ENCODE measurements at places on chromosomes 5 and 9.
A peak's percentile ranks its signal among the peaks of the same experiment; 100 is the strongest.

DNA sequence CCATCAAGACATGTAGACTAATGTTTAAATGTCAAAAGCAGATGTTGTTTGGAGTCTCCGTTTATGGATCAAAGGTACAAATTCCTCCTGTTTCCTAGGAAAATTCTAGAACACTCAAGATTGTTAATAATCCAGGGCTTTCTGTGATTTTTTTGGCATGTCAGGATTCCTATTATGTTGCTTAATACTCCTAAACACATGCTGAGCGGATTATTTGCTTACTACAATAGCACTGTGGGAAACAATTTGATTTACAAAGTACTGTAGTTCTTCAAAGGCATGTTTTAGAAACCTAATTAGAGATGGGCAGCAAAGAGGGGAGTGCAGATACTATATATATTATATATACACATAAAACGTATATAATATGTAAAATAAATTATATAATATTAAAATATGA is 19.0 kb upstream of the SCAMP1 start:
- DNase-seq: no peak

GRCh38 chr9:110745676-110746075 is 77.1 kb downstream of the MUSK start:
- DNase-seq: no peak

- no peak for DNase-seq
Measured at GRCh38 chr9:129225815-129226214, 47.8 kb upstream of the IER5L start.

DNA sequence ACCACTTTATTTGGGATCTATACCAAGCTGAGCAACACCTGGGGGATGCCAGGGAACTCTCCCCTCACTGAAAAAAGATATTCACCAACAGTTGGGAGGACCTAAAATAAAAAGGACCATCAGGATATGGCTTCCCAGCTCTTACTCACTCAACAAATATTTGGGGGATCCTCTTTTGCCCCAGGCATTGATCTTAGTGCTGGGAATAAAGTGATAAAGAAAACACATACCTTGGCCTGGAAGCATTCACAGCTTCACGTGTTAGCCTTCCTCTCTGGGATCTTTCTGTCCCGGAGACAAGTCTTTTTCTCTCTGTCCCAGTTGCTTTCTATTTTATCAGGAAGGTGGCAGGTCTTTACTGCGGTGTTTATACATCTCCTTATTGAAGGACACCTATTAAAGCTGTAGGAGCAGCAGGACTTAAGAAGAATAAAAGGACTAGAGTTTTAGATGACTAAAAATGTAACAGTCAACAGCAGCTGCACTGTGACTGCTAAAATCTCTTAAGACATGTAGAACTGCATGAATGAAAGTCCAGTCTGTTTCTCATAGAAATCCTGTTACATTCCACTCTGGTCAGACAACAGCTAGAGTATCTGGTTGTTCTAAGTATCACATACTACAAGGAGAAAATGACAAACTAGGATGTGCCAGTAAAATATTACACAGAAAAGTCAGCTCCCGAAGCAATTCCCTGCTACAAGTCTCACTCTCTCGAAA is 90.0 kb upstream of the ITGA2 start:
- DNase-seq: no peak

- DNase-seq: no peak
Measured at GRCh38 chr9:100774962-100775361, 197.1 kb downstream of the CAVIN4 start.

- DNase-seq: no peak
Measured at GRCh38 chr5:138611678-138612218, 36.5 kb upstream of the HSPA9 start.

GRCh38 chr5:78968781-78969180 is 16.3 kb downstream of the ARSB start:
- no peak for DNase-seq

DNA sequence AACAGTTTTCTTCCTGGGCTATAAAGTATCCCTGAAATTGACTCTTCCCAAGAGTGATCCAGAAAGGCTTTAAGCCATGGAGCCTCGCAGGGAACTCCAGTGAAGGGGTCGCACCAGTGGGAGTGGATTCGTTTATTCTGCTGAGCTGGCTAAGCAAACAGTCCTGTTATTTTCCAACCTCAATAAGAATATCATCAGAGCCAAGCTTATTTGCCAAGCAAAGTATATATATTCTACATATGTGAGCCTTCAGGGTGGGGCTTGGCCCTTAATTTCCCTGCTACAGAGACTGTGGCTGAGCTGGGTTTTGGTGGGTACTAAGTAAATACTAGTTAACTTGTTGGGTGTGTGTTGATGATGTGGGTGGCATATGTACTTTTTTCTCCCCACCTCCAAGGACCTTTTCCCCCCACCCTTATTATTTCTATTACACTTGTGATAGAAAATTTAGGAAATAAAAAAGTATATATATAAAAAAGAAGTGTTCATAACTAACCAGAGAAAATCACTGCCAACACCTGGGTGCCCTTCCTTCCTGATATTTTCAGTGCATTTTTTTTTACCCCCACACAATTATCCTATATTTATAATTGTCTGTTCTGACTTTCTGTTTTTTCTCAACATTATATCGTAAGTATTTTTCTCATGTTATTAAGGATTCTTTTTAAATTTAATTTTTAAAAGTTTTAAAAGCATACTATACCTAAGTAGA is 5.3 kb downstream of the GSN start:
- no peak for DNase-seq

- DNase-seq: no peak
Measured at GRCh38 chr5:140236891-140237598, 62.1 kb downstream of the CYSTM1 start.

- DNase-seq: no peak
Measured at GRCh38 chr9:137275588-137276472, 1.7 kb upstream of the TOR4A start.

DNA sequence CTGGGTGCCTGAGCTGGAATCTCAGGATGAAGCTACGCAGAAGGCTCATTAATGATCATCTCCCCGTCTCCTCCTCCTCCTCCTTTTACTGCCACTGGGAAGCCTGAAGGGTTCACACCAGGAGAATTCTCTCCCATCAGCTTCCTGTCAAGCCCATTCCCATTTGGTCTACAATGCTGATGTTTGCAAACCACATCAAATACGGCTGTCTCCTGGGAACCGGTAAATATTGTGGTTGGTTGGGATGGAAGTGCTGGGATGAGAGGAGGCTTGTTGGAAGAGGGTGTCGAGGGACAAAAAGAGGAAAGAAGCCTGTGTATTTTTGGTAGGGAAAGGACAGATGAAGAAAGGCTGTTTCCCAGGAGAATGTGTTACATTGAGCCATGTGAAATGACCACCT is 13.2 kb upstream of the S1PR3 start:
- DNase-seq: no peak

DNA sequence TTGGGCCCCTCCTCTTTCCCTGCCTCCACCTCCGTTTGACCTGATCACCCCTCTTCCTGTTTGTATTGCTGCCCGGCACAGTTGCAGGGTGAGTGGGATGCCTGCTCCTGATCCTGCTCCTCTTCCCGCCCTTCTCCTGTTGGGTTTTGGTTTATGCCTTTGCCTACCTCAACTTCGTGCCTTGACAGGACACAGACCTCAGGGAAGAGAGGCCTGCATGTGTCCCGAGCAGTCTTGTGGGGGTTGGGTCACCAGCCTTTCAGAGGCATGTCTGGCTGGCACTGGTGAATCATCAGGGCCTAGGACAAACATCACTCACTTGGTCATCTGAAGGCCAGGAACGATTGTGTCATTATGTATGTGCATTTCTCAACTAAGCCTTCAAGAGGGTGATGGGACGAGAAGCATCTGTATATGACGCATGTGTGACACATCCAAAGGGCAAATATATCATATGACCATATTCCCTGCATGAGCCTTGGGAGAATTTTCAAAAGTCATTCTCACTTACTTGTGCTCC is 56.9 kb downstream of the NPR3 start:
- DNase-seq: no peak

GRCh38 chr9:18800579-18800978 is 232.4 kb downstream of the SAXO1 start:
- no peak for DNase-seq

DNA sequence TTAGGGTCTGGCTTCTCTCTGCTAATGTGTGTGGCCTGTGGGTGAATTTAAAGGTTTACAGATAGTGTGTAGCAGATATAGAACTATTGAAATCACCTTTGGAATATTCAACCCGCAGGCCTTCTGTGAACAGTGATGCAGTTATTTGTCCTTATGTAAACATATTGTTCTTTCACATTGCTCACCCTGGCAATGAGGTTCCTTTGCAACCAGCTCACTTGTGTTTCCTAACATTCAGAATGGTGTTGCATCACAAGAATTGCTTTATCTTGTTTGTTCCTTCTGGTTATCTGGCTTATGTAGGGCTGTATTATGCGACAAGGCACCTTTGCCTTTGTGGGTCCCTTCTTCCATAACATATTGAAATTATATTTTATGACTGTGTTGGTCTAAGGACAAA is 370.3 kb downstream of the NNT start:
- DNase-seq: no peak

DNA sequence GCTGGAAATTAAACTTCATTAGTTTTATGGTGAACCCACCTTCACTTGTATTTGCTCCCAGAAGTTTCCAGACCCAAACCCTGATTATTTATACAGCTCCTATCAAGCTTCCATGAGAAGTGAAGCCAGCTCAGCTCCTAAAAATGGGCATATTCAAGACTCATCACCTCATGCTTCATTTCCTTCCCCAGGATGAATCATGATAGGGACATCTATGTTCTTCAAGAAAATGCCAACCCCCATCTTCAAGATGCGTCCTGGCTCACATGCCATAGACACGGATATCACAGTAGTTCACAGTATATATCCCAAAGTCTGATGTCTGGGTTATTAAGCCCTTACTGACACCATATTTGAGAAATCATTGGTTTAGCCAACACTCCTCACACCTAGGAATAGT is 217.6 kb downstream of the NPR3 start:
- DNase-seq: no peak

DNA sequence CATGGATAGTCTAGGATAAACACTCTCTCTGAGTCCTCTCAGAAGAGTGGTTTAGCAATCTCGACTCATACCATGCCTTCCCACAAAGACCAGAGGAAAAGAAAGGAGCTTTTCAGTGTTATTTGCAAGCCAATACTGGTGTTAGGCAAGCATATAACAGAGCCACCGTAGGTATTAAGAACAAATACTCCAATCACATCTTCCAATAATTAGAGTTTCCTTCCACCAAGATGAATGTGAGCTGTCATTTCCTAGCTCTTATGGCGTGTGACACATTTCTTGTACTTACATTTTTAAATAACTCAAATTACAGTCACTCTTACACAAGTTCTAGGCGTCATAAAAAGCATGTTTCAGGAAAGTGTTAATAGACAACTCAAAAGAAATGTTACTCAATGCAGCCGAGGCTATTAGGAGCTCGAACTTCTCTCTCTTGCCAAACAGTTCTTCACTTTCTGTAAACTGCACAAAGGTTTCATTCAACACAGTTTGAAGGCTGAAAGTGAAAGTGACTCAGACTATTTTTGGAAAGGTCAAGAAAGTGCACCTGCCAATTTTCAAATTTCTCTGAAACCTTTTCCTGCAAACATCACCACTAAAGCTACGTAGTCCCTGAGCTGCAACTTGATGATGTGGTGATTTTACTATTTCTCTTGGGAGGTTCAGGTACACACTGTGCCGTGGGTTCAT is 153.8 kb downstream of the AUH start:
- no peak for DNase-seq

GRCh38 chr5:172141949-172142319 is 46.1 kb downstream of the STK10 start:
- no peak for DNase-seq

- no peak for DNase-seq
Measured at GRCh38 chr5:5481633-5482032, 59.2 kb downstream of the ICE1 start.

DNA sequence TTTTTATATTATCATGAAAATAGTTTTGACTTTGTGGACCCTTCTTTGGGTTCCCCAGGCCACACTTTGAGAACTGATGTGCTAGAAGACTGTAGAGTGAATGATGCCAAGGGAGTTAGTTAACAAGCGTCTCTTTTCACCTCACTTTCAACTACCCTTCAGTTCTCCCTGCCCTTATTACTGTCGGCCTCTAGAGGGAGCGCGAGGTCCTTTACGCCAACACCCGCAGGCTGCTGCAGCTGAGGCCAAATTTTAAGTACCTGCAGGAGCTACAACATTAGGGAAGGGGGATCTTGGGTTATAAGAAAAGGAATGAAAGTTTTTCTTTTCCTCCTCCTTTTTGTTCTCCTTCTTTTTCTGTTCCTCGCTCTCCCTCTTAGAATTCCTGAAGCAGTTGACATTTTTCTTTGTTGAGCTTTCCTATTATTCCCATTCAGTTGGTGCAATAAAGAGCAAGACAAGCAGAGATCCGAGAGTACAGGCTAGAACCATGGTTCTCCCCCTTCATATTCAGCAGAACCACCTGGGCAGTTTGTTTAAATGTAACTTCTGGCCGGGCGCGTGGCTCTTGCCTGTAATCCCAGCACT is 84.0 kb downstream of the ZFAND5 start:
- DNase-seq: peak; percentile 47

DNA sequence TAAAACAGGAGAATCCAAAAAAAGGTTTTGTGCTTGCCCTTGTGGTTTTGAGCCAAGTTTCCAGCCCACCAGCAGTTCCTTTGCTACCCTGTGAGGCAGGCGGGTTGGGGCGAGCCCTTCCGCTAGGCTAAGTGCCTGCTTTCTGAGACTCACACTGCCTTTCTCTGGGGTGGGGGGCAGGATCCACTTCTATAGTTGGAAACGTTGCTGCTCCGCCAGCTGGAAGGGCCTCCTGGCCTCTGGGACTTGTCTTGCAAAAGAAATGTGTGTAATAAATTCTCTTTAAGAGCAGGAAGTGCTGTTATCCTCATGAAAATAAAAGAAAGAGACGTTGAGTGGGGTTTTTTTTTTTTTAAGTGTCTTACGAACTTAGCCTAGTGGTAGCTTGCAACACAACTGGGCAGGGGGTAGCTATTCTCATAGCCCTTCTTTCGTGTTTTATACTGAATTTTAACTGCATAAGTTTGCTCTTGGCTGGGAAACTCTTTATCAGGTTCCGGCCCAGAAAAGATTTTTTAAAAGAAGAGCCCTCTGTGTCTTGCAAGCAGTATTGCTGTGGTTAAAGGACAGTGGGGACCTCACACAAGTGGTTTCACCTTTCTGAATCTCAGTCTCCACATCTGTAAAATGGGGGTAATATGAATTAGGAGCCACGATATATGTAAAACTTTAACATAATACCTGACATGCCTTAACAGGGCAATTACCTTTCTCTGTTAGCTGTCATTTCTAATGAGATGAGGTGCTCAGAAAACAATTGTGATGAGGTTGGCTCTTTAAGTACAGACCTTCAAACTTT is 19.8 kb downstream of the JADE2 start:
- no peak for DNase-seq

- DNase-seq: no peak
Measured at GRCh38 chr9:84325347-84325973, 15.1 kb downstream of the SLC28A3 start.

GRCh38 chr5:38433160-38433861 is 123.1 kb downstream of the LIFR start:
- DNase-seq: no peak

GRCh38 chr9:91421971-91422757 is 1.5 kb downstream of the NFIL3 start:
- DNase-seq: no peak

- no peak for DNase-seq
Measured at GRCh38 chr9:124810663-124811355, 33.9 kb downstream of the OLFML2A start.

GRCh38 chr5:169091396-169091980 is 209.5 kb downstream of the SLIT3 start:
- DNase-seq: no peak

Data from stimulated activated CD8-positive, alpha-beta memory T cell treated with anti-CD3 and anti-CD28 coated beads, Interleukin-15, amount 100 ng/mL, for 48 hours (primary cell).